ENCODE measurements at places on chromosomes 3 and 15.

DNA sequence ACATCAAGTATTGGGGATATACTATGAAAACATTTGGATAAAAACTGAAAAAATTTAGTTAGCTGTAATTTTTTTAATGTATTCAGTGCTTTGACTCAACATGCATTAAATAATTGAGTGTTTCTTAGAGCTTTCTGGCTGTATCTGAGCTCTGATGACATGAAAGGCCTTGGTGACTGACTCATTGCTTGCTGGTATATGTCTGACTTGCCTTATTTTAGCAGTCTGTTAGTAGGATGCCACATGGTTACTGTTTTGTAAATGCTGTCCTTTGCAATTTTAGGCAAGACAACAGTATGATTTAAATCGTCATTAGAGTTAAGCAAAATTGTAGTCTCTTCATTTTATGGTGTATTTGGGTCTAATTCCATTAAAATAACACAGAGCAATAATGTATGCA, 199.2 kb downstream of the GHSR start:
- DNase-seq, result no peak

DNA sequence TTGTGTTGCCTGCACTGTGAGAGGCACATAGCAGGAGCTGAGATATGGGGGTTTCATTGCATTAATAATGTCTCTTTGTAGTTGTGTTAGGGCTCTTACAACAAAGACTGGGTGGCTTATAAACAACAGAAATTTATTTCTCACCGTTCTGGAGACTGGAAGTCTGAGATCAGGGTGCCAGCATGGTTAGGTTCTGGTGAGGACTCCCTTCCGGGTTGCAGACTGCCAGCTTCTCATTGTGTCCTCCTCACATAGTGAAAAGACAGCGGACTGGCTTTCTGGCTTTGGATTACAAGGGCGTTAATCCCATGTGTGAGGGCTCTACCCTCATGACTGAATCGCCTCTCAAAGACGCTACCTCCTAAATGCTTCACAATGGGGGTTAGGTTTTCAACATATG, 20.6 kb downstream of the TMEM108 start:
- no peak for DNase-seq

DNA sequence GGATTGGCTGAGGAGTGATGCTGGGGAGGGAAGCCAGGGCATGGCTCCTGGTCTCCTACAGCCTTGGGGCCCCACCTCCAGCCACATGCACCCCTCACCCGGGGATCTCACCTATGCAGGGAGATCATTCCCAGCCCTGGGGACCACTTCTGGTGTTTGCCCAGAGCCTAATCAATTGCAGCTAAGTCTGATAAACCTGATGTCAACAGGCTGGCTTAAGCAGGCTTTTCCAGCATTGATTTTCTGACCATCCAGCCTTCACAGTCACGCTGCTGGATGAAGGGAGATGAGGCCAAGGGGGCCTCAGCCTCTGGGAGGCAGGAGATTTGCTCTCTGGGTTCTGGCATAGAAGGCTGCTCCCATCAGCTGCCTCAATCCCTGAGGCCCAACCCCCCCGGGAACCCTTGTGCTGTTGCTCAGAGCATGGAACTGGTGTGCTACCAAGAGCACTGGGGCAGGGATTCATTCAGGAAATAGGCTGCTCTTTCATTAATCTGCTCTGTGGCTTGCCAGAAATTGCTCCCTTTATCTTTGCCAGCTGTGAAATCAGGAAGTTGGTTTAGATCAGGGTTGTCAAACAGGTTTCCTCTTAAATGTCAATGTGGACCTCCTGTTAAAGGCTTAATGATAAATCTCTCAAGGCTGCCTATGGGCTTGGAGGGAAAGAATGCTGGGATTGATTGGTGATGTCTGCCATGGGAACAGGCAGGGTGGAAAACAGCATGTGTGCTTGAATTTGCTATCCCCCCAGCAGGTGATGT, 19.0 kb downstream of the FAM3D start:
- DNase-seq, result no peak

GRCh38 chr3:121661376-121661775, 673 bp upstream of the HCLS1 start:
- DNase-seq, result no peak

DNA sequence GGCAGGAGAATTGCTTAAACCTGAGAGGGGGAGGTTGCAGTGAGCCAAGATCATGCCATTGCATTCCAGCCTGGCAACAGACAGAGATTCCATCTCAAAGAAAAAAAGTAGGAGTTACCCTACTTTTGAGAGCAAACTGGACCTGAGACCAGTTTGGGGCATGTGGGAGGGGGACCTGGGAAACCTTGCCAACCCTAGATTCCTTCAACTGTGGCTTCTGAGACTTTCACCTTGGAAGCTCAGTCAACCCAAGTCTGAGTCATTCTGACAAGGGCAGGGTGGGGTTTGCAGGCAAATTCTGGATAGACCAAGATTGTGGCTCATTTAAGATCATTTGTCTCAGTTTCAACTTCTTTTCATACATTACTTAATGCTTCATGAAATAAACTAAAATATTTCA, 23.8 kb upstream of the SIAH2 start:
- no peak for DNase-seq

GRCh38 chr15:101559952-101560351, 70.4 kb upstream of the PCSK6 start:
- DNase-seq, result no peak

GRCh38 chr15:79035111-79035601, 55.4 kb downstream of the RASGRF1 start:
- DNase-seq, result no peak

GRCh38 chr3:27568393-27568792, 84.2 kb upstream of the SLC4A7 start:
- peak; percentile 72 for DNase-seq

DNA sequence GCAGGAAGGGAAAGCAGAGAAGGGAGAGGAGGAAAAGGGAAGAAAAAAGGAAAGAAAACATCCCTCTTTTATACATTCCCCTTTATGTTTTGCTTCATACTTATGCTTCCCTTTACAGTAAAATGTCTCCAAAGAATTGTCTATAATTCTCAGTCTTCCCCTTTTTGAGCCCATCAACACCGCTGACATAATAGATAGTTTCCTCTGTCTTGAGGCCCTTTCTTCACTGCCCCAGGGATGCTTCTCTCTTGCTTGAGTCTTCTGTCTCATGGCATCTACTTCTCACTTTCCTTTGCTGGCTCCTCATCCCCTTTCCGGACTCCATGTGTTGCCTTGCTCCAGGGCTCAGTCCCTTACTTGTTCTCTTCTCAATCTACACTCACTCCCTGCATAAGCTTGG, 99.7 kb upstream of the DAZL start:
- DNase-seq, result no peak

DNA sequence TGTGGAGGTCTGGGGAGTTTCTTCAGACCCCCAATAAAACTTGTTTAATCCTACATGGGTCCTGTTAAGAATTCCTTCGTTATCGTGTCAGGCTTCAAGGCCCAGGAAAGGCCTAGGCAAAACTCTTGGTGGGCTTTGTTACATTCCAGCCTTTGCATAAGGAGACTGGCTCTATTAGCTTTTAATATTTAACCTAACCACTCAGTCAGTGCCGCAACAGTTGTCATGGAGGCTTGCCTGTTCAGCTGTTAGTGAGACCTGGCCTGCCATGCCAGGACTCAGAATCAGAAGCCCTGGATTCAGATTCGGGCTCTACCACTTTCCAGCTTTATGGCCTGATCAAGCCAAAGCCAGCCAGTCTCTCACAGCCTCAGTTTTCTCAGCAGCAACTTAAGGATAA, 19.6 kb downstream of the EIF1B start:
- no peak for DNase-seq

GRCh38 chr15:80880086-80880485, 100.9 kb downstream of the CEMIP start:
- no peak for DNase-seq

DNA sequence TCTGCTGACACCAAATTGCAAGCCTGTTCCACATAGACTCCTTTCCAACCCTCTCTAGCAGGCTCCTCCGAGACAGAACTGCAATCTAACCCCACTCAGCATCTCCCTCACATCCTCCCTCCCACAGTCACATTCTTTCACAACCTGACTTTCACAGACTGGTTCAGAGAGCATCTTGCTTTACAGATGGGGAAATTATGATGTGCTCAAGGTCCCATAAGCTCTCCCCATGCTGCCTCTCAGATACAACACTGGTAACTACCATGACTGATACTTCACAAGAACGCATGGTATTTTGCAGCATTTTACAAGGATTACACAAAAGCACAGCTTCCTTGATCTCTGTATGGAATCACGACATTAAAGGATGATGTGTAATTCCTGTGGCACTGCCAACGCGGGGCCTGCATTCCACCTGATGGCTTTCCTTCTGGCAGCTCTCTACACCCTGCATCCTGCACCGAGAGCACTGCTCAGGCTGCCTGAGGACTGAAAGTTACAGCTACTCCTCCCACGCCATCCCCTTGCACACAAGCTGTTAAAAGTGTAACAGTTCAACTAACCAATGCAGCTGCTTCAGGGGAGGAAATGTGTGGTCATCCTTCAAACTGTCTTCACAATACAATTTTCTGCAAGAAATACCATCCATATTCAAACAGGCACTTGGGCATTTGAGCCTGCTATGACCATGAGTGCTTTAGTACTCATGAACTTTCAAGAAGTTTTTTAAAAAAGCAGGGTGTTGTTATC, 27.6 kb downstream of the TBC1D2B start:
- DNase-seq, result no peak

- DNase-seq, result no peak
Observed at GRCh38 chr15:71304681-71305080, 189.4 kb downstream of the THSD4 start.

GRCh38 chr3:32835961-32836360, 18.2 kb downstream of the TRIM71 start:
- no peak for DNase-seq
